Effector CD8-positive, alpha-beta T cell (primary cell): ENCODE measurements at places on chromosomes 7 and 10.

DNA sequence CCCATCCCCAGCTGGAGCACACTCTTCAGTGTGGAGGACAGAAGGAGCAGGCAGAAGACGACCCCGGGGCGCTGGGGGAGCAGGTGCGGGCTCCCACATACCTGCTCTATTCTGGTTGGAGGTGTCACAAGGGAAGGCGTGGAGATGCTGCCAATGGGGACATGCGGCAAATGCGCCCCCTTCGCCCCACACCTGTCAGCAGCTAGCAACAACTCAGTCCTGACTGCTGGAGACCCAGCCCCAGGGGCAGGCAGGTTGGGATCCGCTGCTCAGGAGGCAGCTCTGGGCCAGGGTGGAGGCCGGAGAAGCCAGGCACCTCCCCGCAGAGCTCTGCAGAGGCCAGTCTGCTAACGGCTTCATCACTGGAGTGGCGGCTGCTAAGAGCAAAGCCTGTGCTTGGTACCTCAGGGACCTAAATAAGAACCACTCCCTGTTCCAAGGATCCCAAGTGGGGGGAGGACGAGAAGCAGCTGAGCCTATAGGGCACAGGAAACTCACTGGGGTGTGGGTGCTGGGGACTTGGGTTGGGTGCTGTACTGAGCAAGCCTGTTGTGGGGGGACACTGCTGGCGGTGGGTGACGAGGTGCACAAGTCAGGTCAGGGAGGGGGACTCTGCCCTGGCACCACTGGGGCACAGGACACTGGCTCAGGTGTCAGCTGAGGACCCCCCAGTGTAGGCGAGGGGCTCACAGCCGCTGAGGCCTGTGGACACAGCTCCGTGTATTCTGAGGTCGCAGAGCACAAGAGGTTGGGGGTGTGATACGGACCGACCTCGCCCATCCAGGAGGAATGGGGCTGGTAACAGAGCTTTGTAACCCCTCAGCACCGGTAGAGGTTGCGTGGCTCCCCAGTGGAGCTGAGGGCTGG is 19.2 kb upstream of the GPR146 start:
- no peak for DNase-seq

GRCh38 chr7:2654059-2654458 is 22.3 kb downstream of the TTYH3 start:
- DNase-seq = no peak

GRCh38 chr7:38637957-38638356 is 6.8 kb upstream of the AMPH start:
- no peak for DNase-seq

- DNase-seq = no peak
Observed at GRCh38 chr7:19410106-19410505, 264.9 kb upstream of the FERD3L start.

DNA sequence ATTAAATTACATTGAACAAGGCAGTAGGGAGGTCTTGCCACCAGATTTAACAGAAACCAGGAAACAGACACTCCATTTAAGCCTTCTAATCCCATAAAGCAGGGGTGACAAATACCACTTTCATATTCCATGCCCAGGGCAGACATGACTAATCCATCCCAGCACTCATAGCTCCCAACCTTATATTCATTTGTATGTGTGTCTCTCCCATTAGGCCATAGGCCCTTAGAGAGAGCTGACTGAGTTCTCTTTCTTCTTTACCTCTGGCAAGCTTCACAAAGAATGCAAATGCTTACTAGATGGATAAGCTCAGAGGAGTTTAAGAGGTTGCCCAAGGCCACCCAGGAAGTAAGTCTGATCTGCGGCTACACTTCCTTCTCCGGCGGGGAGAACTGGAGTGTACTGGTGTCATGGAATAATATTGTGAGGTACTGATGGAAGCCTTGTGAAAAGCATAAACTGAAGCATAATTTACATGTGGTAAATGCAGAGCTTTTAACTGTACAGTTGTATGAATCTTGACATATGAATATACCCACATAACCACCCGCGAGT is 239.7 kb upstream of the HABP2 start:
- no peak for DNase-seq

DNA sequence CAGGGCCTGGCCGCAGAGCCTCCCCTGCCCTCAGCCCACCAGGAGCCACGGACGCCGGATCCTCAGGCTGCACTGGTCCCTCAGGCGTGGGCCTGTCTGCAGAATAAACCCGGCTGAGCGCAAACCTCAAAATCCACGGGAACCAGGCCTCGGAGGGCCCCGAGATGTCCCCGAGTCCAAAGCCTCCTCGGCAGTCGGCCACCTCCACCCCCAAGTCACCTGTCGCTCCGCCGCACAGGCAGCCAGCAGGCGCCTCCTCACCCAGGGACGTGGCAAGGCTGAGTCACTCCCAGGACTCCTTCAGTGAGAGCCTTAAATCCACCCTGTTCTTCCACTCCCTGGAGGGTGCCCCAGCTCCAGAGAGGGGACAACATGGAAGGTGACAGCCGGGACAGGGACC is 33.2 kb downstream of the STK32C start:
- DNase-seq = no peak

DNA sequence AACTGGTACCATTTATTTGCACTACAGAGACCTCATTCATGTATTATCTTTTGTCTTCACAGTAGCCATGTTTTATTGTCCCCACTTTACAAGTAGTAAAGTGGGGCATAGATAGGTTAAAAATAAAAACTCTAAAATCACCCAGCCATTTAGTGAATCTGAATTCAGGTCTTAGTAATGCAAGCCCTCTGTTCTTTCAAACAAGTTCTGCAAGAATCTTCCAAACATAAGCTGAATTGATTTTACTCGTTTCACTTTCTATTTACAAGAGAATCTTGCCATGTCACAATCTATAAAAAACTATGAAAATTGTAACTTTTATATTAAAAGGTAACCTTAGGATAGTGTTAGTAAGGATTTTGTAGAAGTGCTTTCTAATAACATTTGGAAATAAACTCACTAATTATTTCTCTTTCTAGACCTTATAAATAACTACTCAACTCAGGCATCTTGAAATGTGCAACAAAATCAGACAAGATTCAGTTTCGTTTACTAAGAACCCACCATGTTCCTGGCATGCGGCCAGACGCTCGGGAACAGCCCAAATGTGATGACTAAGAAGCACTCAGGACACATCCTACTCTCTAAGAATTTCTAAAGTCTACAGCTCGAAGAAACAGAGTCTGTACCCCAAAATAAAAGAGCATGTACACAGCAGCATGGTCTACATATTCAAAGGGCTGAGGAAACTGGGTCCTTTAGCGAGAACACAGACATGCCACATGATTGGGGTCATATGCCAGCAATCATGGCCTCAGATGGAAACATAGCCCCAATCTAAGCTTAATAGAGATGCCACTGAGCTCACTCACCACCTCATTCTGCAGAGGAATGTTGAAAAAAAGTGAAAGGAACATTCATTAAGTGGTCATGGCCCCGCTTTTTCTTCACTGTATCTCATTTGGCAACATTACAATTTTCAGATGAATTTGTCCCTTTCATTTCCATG is 167.6 kb downstream of the AMPH start:
- DNase-seq = peak; percentile 26

GRCh38 chr7:22586786-22587140 is 86.8 kb upstream of the STEAP1B start:
- DNase-seq = no peak

- no peak for DNase-seq
Observed at GRCh38 chr10:120490288-120490687, 33.3 kb downstream of the PLPP4 start.
